ENCODE measurements at places on chromosomes 11 and 22.

GRCh38 chr11:65781152-65781961 is 581 bp upstream of the AP5B1 start:
- no peak for DNase-seq

- no peak for DNase-seq
Measured at GRCh38 chr11:12188548-12189317, 78.3 kb downstream of the MICAL2 start.

- DNase-seq = no peak
Measured at GRCh38 chr11:130846606-130847005, 69.7 kb downstream of the SNX19 start.

- DNase-seq = no peak
Measured at GRCh38 chr11:834371-835316, 1.9 kb downstream of the CD151 start.

DNA sequence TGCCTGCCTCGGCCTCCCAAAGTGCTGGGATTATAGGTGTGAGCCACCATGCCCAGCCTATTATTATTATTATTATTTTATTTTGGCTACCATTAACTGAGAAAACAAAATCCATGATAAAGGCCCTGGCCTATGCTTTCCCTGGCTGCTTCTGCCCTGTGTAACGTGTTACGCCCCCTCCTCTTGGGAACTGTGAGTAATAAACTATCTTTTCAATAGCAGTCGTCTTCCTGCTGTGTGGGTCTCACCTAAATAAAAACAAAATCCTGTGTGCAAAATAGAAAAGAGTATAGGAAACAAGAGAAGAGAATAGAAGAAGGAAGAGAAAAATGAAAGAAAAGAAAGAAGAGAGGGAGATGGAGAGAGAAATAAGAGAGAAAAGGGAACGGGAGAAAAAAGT is 237.0 kb downstream of the MIAT start:
- no peak for DNase-seq

GRCh38 chr11:1193326-1194230 is 29.3 kb upstream of the MUC5B start:
- DNase-seq = no peak

GRCh38 chr11:73415854-73416615 is 39.8 kb downstream of the RELT start:
- no peak for DNase-seq

GRCh38 chr22:18045794-18046193 is 21.4 kb upstream of the MICAL3 start:
- DNase-seq = no peak

- no peak for DNase-seq
Measured at GRCh38 chr11:118291477-118292135, 12.9 kb upstream of the CD3E start.

DNA sequence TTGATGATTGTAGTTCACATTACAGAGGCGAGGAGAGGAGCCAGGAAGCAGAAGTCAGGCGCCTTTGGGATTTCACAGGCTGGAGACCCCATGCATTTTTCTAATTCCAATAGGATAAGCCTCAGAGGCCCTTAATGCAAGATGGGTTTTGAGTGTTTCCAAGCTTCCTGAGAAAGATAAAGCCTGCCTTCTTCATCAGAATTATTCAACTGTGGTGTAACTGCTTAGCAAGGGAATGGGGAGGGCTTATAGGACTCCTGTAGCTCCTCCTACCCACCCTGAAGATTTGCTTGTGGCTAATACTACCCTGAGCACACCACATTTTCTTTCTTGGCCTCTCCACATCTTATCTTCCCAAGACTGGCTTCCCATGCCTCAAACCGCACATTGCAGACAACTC is 151.1 kb upstream of the ISX start:
- DNase-seq = no peak

- DNase-seq = no peak
Measured at GRCh38 chr22:45246060-45246985, 5.6 kb upstream of the KIAA0930 start.

GRCh38 chr11:3830730-3831129 is 10.0 kb downstream of the RHOG start:
- DNase-seq = no peak

DNA sequence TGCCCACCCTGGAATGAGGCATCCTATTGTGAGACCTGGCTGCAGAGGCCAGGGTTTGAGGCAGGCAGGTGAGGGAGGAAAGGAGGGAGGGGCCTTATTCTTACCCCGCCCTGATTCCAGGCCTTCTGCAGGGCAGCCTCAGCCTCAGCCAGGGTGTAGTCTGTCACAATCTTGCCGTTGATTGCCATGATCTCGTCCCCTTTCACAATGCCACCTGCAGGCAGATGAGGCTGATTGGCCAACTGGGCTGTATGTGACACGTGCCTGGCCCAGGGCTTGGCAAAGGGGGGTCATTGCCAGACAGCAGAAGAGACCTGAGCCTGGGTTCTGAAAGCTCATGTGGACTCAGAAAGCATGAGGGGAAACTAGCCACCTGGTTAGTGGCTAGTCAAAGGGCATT is 21.4 kb upstream of the ABCC8 start:
- DNase-seq = no peak

DNA sequence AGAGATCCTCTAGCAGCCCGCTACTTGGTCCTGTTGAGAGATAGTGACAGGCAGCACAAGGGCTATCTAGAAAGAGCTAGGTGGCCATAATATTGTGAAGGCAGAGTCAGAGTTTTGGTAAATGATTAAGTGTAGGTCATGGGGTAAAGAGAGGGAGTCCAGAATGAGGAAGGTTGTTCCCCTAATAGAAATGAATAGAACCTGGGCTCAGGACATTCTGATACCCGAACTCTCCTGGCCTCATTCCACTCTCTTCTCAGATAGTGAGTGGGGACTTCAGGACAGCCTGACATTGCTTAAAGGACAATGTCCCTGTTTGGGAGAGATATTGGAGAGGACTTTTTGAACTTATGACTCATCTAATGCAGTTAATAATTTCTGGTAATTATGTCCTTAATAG is 20.6 kb downstream of the SLC5A1 start:
- DNase-seq = no peak

GRCh38 chr11:47216121-47216798 is 1.5 kb downstream of the DDB2 start:
- DNase-seq = no peak

DNA sequence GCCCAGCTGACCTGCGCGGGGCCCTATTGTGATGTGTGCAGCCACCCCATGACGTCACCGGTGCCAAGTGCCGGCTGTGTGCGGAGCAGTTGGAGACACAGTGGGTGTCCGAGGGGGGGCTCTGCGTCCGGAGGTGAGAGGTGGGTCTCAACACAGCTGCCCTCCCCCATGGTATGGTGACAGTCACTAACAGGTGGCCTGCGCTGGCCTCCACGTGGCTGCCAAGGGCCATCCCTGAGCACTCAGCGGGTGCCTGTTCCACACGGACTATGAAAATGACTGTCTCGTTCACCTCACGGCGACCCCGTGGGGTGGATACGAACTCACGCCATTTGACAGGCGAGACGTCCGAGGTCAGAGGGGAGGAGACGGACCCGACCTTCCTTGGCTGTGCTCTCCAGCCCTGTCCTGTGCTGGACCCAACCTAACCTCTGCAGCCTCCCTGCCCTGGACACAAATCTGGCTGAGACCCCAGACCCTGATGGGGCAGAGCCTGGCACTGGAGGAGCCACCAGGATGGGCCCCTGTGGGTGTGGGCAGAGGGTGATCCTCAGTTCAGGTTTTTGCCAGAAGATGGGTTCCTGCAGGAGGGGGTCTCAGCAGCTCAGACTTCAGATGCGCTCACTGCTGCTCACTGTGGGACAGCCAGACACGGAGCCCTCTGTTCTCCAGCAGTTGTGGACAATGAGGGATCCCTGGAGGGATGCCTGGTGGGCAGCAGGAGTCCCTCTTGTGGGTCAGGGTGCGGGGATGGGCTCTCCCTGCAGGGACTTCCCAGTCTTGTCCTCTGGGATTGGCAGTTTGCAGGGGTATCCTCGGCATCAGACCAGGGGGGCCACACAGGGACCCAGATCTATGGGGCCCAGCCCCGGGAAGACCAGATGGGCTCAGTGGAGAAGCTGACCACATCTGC is 6.3 kb downstream of the HRAS start:
- no peak for DNase-seq

GRCh38 chr11:45102361-45102809 is 44.1 kb upstream of the PRDM11 start:
- DNase-seq = no peak

DNA sequence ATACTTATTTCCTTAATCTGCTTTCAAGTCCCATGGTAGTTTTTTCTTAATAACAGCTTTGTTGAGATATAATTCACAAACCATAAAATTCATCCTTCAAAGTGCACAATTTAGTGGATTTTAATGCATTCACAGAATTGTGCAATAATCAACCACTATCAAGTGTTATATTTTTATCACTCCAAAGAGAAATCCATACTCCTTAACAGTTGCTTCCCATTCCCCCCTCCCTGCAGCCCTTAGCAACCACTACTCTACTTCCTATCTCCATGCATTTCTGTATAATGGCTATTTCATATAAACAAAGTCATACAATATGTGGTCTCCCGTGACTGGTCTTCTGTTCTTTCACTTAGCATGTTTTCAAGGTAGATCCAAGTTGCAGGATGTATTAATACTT is 18.8 kb upstream of the NUP50 start:
- DNase-seq = no peak

- no peak for DNase-seq
Measured at GRCh38 chr11:33879375-33879774, 12.5 kb downstream of the LMO2 start.

- DNase-seq = no peak
Measured at GRCh38 chr22:19772673-19773469, 12.3 kb downstream of the TBX1 start.
